ENCODE measurements at places on chromosomes 12 and 14.

- DNase-seq: peak; percentile 59
Measured at GRCh38 chr14:64723691-64724577, 19.7 kb downstream of the PLEKHG3 start.

DNA sequence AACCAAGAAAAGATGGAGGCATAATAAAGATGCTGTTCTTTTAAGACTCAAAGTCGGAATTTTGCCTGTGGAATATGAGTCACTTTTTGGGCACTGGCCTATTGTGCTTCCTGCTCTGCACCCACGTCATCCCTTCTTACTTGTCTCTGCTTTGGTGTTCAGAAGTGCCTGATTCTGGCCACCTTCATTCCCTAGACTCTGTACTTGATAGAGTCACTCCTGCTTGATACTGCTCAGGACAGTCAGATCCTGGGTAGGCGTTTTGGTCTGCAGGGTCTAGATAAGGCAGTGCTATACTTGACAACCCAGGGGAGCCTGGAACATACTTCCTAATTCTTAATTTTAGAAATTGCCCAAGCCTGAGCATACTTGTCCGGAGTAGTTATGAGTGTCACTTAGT is 1.9 kb downstream of the LRRK2 start:
- DNase-seq: no peak

GRCh38 chr12:113202300-113203075 is 17.0 kb downstream of the RITA1 start:
- no peak for DNase-seq

DNA sequence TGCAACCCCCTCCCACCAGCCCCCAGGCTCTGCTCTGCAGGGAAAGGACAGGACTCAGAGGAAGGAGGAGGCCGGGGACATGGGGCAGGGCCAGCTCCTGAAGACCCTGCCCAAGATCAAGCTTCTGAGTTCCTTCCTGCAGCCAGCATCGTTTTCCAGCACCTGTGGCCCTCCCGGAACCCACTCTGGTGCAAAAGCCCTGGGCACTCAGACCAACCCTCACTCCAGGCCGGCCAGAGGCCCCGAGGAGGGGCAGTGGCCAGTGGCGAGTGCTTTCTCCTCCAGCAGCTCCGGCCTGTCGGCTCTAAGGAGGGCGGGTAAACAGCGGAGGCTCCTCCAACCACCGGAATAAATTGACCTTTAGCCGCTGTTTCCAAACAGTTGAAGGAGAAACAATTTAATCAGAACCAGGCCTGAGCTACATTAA is 10.8 kb downstream of the TMEM179 start:
- DNase-seq: no peak

GRCh38 chr12:32541754-32542374 is 137.2 kb upstream of the DNM1L start:
- no peak for DNase-seq

DNA sequence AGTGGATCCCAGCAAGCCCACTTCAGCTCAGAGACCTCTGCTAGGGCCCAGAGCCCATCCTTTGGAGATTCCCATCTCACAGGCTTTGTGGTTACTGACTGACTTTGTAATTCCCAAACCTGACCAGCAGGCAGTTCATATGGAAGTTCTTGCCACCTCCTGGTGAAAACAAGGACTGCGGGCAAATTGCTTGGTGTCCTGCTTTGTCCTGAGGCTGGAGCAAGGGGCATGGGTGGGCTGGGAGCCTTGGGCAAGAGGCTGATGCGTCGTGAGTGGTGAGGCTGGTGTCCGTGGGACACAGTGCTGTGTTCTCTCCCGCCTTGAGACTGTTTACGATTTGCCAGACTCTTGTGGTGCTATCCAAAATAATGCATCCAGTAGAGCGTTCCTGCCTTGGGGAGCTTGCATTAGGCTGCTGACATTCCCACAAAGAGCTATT is 91.0 kb downstream of the LRRC74A start:
- DNase-seq: peak; percentile 58

DNA sequence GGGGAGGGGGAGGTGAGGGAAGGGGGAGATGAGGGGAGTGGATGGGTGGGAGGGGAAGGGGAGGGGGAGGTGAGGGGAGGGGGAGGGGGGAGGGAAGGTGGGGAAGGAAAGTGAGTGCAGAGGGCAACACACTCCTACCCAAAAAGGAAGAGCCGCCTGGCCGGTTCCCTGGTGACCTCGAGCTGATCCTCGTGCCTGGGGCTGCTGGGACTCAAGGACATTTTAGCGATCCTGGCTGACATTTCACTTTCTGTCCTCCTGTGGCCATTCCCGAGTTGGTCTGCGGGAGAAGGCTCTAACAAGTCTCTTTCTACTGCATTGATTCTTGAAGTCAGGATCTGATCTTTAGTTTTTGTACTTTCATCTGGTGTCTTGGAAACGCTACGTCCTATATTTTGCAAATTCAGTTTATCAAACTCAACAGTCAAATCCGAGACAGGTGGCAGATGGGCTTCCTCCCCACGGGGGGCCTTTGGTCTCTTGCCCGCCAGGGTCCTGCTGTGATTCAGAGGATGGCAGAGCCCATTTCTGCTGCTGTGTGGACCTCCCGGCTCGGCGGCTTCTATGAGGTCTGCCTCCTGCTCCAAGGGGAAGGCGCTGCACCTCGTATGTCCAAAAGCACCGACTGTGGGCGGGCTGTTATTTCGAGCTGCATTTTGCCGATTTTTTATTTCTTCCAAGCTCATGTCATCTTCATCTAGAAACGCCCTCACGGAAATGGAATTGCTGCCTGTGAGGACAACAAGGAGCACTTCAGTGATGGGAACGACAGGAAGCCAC is 19.1 kb downstream of the PGAM5 start:
- DNase-seq: no peak

GRCh38 chr14:44914849-44915248 is 46.9 kb downstream of the KLHL28 start:
- DNase-seq: no peak

DNA sequence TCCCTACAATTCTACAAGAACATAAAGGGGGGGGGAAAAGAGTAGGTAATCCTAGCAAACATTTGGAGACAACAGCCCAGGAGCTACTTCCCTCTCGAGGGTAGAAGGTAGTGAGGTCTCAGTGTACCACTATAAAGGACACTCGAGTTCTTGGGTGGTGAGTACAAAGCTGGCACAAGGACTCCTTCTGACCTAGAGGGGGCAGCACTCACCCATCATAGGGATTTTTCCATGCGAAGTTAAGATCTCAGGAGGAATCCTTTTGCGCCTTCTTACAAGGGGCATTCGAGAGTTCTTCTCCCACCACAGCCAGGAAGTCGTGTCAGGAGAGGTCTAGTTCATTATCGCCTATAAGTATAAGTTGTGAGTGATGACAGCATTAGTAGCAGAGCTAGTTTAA is 200.2 kb upstream of the RBM19 start:
- no peak for DNase-seq

GRCh38 chr12:104294927-104295668 is 8.4 kb upstream of the EID3 start:
- no peak for DNase-seq

DNA sequence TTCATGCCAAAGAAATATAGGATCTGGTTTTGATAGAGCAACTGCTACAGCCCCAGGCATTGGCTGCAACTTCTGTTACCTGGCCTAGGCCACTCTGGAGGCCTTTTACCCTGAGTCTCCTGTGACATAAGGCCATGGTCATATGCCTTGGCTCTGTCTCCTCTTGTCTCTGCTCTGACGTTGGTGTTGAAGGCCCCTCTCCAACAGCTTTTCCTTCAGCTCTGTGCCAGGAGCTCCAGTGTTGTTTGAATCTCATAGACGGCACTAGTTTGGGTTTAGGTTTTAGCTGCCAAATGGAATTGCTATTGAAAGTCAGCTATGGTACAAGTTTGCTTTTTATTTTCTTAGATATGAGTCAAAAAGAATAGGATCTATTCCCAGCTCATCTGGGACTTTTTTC is 41.1 kb downstream of the TTLL5 start:
- DNase-seq: no peak

DNA sequence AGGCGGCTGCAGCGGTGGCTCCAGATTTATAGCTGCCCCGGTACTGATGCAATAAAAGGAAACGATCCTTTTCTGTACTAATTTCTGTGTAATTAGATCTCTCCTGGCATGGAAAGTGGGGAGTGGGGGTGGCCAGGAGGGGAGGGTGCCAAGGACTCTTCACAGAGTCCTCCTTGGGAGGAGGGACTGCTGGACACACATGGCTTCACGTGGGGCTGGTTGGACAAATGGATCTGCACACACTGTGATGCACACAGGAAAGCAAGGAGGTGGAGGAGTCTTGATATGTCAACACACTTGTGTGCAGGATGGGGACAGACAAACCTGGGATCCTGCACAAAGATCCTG is 23.8 kb upstream of the ATP5MC2 start:
- no peak for DNase-seq

Measured in NCI-H510A (cell line).